GM12892 (cell line): ENCODE measurements at places on chromosomes 5 and 9.

DNA sequence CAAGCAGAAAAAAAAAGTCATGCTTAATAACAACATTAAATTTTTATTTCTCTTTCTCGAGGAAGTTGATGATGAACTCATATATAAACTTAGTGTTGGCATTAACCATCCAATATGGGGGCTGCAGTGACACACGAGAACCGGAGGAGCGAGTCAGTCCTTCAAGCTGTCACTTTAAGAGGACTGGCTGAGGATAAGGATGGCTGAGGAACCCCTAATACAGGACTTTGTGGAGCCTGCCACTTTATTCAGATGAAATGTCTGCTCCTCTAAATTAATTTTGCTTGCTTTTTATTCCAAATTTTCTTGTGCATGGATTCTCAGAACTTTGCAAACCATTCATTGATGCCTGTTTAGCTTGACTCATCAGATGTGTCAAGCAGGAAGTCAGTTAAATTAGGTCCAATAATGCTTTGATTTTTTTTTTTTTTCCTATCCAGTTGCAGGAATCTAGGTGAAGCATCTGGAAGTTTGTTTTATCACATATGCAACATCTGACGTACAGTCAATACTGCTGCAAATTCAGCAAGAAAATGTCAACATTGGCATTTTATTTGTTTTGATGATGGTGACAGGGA lies 144.2 kb upstream of the COL5A1 start:
- DNase-seq = no peak

GRCh38 chr9:136255166-136255538 lies 9.5 kb upstream of the QSOX2 start:
- no peak for DNase-seq

DNA sequence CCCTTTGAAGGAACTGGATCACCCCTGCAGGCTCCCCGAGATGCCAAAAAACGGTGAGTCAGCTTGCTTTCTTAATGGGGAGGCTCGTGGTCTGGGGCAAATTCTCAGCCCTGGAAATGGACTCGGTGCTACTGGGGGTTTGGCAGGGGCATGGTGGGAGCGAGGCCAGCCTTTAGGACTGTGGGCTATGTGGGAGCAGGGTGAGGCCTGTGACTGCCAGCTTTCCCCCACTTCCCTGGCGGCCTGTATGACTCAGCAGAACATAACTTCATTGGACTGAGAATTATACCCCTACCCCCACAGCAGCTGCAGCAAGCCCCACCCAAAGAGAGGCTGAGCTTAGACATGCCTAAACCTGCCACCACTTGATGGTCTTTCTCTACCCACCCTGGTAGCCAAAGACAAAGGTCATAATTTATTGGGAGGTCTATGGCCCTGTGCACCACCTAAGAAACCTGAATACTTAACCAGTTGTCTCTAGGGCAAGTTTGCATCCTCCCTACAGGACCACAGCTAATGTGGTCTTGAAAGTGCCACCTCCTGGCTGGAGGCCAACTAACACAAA lies 325.3 kb downstream of the TLE1 start:
- no peak for DNase-seq

GRCh38 chr9:93049491-93049890 lies 9.0 kb upstream of the SUSD3 start:
- no peak for DNase-seq

DNA sequence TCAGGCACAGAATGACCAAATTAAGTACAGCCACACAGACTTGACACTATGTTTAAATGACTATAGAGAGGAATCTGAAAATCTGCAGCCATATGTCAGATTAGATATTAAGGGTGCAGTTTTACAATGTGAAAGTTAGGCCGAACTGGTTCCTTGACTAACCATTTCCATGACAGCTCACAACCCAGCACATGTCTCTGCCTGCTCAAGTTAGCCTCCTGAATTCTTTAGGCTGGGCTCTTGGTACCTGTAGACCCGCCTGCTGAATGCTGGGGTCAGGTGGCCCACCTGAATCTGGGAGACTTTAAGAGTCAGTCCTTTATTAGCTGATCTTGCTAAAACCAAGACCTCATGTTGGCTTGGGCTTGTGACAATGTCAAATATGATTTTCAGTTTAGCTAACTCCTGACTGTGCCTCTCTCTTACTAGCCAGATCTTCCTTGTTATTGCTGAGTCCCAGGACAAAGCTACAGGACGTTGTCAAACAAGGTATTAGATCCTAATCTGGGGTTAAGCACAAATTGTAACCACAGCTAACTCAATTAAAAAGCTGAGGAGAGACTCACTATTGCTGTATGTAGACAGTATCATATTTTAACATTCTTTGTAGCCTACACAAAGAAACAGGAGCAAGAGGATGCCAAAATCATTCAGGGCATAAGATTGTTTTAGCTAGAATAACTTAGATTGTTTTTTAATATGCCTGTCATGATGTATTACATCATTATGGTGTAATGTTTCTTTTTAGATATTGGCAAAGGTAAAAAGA lies 490.9 kb downstream of the SEMA5A start:
- DNase-seq = no peak

- DNase-seq = no peak
Observed at GRCh38 chr5:158773161-158773560, 326.6 kb downstream of the EBF1 start.
